ENCODE measurements at places on chromosomes 6 and 20. TPM values are rescaled to one million over a fixed set of nuclear protein-coding genes. Genes with fewer than 3 reads are reported as not detected.
A peak's percentile ranks its signal among the peaks of the same experiment; 100 is the strongest.

DNA sequence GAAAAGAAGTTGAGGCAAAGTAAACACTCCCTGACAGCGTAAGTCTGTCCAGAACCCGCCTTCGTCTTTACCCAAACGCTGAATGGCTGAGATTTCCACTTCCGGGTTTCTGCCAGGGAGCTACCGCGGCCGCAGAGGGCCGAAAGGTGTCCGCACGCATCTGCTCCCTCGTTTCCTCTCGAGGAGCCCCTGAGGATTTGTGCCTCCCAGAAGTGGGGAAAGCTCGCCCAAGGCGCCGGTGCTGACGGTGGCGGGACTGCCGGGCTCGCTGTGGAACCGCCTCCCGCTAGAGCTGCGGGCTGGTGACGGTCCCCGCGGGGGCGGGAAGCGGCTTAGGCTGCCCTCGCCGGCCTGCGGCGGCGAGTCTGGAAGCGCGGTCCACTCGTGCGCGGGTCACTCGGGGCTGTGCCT lies 1760.2 kb upstream of the DEFB115 start:
- ATAC-seq: peak; percentile 29

GRCh38 chr6:113809826-113810225 lies 47.3 kb upstream of the MARCKS start:
- ATAC-seq: no peak

DNA sequence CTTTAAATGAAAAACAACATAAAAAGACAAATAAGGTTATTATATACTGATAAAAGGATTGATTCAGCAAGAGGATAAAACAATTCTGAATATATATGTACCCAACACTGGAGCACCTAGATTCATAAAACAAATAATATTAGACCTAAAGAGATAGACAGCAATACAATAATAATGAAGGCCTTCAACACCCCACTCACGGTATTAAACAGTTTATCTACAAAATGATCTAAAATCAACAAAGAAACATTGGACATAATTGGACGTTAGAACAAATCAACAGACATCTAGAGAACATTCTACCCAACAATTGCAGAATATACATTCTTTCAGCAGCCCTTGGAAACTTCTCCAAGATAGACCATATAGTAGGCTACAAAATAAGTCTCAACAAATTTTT lies 24.1 kb downstream of the TREM1 start:
- ATAC-seq: no peak

Gene UCKL1
- 36.2 TPM for total RNA-seq

DNA sequence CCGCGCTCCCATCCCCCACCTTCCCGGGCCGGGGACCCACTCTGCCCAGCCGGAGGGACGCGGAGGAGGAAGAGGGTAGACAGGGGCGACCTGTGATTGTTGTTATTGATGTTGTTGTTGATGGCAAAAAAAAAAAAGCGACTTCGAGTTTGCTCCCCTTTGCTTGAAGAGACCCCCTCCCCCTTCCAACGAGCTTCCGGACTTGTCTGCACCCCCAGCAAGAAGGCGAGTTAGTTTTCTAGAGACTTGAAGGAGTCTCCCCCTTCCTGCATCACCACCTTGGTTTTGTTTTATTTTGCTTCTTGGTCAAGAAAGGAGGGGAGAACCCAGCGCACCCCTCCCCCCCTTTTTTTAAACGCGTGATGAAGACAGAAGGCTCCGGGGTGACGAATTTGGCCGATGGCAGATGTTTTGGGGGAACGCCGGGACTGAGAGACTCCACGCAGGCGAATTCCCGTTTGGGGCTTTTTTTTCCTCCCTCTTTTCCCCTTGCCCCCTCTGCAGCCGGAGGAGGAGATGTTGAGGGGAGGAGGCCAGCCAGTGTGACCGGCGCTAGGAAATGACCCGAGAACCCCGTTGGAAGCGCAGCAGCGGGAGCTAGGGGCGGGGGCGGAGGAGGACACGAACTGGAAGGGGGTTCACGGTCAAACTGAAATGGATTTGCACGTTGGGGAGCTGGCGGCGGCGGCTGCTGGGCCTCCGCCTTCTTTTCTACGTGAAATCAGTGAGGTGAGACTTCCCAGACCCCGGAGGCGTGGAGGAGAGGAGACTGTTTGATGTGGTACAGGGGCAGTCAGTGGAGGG lies 2.8 kb downstream of the SOX4 start:
- no peak for ATAC-seq
